ENCODE measurements at places on chromosomes 7 and 10. TPM values are rescaled to one million over a fixed set of nuclear protein-coding genes. Genes with fewer than 3 reads are reported as not detected.

GRCh38 chr10:5975641-5976473 lies 1.5 kb downstream of the IL15RA start:
- H3K36me3 ChIP-seq = no peaks in the 10 kb centered on the region
- peak; percentile 68 for DNase-seq
- no peaks in the 10 kb centered on the region for H3K27me3 ChIP-seq
- no peak overlapping the region for H3K27ac ChIP-seq

DNA sequence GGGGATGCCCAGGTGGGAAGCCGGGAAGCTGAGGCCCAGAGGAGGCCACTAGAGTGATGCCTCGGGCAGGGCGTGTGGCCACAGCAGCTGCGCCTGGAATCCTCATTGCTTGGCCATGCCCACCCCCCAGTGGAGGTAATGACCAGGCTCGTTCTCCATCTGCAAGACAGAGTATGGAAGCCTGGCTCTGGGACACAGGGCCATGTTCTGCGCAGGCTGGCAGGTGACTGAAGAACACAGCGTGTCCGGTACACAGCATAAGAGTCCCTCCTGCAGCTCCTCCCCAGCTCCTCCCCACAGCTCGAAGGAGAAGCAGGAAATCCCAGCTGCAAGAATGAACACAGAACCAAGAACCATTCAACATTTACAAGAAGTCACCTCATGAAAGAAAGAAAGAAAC lies 64.8 kb downstream of the SMURF1 start:
- no peaks in the 10 kb centered on the region for H3K36me3 ChIP-seq
- H3K4me3 ChIP-seq = no peak overlapping the region
- H3K4me1 ChIP-seq = peaks cover 17% of the 10 kb centered on the region
- no peaks in the 10 kb centered on the region for H3K27me3 ChIP-seq
- no peak overlapping the region for H3K27ac ChIP-seq

- H3K4me3 ChIP-seq = no peak overlapping the region
- H3K27me3 ChIP-seq = no peaks in the 10 kb centered on the region
- peaks cover 23% of the 10 kb centered on the region for H3K36me3 ChIP-seq
- peak; percentile 64 for DNase-seq
- H3K27ac ChIP-seq = peak overlapping the region; percentile 54
- peaks cover 32% of the 10 kb centered on the region for H3K4me1 ChIP-seq
Observed at GRCh38 chr10:26491934-26492333, 53.8 kb downstream of the APBB1IP start.

The NOC3L gene
- total RNA-seq = 29.9 TPM
